ENCODE measurements at places on chromosomes 3 and 15.

GRCh38 chr15:48798319-48798718 is 12.6 kb downstream of the CEP152 start:
- no peak for DNase-seq

DNA sequence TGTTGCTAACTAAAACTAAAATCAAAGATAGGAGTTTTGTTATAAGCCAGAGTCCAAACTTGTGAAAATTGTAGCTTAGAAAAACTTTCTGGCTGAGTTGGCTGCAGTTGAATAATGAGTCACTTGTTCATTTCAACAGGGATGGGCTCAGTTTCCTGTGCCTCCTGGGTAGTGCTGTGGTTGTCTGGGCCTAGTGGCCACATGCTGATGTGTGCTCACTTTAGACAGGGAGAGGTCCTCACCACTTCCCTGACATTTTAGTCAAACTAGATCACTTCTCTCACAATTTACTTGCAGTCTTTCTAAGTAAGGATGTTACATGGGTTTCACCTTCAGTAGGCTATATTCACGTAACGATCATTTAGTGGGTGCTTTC is 6.3 kb upstream of the UBE2Q2 start:
- peak; percentile 78 for DNase-seq

DNA sequence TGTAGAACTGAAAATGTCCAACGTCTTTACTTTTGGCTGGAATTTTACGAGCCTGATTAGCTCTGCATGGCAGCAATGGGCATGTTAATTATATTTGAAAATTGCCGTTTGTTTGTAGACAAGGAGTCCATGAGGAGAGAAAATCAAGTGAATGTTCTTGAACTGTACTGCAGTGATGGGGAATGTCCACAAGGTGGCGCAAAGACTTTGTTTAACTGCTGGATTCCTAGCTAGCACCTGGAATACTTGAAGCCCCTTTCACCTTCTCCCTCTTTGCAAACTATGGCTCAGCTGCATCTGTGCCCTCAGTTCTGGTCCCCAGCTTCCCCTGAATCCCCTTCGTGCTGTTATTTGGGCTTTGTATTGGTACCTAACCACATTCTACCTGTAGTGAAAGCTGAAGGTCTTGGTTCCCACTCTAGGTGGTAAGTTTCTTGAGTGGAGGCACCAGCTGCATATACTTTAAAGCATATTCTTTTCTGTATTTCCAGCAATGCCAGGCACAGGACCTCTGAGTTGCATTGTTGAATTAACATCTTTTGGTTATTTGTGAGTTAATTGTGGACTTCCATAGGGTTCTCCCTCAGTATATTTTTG is 25.3 kb downstream of the EXOG start:
- peak; percentile 67 for DNase-seq

DNA sequence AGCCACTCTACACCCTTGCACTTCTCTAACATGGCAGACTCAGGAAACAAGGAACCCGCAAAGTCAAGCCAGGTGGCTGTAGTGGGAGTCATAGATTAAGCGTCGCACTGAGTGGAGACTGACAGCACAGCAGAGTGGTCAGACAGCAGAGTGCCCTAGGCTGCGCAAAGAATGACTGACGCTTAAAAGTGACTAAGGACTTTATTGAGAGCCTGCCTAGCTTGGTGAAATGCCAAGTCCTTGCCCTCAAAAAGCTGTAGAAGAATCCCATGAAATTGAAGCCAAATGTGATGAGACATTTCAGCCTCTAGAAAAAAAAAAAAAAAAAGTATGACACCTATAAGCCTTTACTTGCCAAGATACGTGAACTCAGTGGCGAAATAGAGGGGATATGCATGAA is 30.2 kb downstream of the NCEH1 start:
- no peak for DNase-seq

- DNase-seq = peak; percentile 53
Observed at GRCh38 chr15:53197426-53197839, 407.3 kb upstream of the ONECUT1 start.

GRCh38 chr3:24299806-24300626 is 194.6 kb downstream of the THRB start:
- no peak for DNase-seq

GRCh38 chr3:15936312-15936711 is 138.5 kb upstream of the ANKRD28 start:
- no peak for DNase-seq

GRCh38 chr15:37102305-37103162 is 2.2 kb upstream of the MEIS2 start:
- DNase-seq = no peak

DNA sequence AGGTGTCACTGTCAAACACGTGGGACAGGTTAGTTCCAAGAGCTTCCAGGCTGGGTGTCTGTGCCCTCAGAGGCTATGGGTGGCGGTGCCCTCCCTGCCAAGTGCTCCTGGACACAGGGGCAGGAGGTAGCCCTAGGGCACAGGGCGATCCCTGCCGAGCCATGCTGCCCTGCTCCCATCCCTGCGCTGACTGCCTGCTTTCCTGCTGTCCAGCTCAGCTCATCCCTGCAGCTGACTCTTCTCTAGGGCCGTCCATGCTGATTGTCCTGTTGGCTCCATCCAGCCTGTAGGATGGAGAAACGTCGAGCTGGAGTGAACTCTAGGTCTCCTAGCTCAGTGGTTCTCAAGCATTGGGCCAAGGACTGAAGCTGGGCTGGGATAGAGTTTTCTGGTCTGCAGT is 3.7 kb downstream of the PDIA5 start:
- no peak for DNase-seq
